Kidney (tissue), 22 donors: ENCODE measurements at places on chromosomes 7 and 10. TPM values are rescaled to one million over a fixed set of nuclear protein-coding genes. Genes with fewer than 3 reads are reported as not detected.

Gene CFAP70
- total RNA-seq, result 6.0 TPM

Gene OR2A42
- 0.06 TPM for total RNA-seq

Gene NPTX2
- 2.0 TPM for total RNA-seq

Gene MOGAT3
- total RNA-seq, result 0.25 TPM

Gene ADRB1
- total RNA-seq, result 0.72 TPM

Gene SLC29A4
- total RNA-seq, result 3.4 TPM

Gene SH2B2
- 11.0 TPM for total RNA-seq

Gene IRF5
- 27.1 TPM for total RNA-seq

Gene SNX13
- 57.0 TPM for total RNA-seq

- DNase-seq, result no peak
Measured at GRCh38 chr10:8640878-8641277, 586.4 kb downstream of the GATA3 start.

DNA sequence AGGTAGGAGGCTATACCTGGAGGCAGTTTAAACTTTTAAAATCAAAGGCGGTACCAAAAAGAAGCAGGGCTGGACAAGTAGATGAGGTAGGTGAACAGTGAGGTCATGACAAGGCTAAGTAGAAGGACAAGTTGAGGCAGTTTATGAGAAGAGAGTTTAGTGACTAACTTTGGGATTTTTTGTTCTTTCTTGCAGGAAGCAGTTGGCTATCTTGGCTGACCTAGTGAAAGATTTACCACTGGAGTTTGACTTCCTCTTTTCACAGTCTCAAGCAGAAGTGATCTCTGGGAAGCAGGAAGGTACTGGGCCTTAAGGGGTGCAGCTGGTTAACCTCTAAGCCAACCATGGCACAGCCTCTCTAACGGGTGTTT lies 26.3 kb downstream of the ENTPD7 start:
- DNase-seq, result no peak

DNA sequence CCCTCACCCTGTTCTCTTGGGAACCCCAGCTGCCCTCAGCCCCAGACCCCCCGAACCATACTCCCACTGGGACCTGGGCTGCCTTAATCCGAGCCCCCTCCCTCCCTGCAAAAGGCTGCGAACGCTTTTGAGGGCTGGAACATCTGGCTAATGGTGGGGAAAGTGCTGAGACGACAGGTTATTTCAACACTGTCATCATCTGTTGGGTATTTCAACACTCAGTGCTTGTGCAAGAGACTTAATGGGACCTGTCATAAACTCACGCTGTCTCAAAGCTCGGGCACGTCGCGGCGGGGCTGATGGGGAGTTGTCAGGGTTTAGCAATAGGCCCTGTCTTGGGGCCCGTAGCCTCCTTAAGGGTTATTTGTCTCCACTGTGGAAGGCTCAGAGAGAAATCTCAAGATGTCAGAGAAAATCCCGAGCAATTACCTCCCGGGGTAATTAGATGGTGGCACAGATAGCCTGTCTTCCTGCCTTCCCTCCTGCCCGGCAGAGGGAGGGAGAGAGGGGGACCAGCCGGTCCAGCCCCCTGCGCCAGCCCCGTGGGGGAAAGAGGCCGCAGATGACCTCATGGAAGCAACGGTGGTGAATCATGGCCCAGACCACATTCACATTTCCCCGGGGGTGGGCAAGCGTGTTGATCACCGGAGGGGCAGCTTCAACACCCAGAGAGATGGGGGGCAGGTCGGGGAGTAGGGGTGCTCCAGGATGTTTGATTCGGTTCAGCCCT lies 88.7 kb upstream of the MYL10 start:
- no peak for DNase-seq

DNA sequence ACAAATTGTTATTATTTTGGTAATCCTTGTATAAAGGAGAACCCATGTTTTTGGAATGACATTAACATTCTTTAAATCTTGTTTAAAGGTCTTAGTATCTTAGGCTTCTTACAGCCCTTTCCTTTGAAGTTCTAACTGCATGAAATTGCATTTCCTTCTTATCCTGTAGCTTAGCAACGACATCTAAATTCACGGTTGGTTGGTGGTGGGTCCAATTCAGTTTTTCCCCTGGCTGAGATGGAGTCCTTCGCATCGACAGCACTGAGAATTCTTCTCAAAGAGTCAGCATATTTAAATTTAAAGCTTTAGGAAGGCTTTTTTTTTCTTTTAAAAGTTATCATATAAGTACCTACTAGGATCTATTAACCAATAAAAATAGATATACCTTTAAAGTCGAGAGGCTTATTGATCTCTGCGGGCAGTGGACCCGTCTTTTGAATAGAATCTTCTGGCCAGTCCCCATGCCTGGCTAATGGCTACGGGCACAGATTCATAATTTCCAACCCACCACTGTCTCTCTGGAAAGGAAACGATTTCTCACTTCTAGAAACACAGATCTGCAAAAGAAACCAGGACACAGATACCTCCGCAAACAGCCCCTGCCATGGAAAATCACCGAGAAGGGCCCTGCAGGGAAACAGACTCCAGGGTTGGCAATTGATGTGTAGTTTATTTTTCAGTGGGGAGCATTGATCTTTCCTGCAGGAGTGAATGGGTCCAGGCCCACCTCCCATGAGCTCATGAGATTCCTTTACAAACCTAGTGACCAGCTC lies 63.4 kb downstream of the RAMP3 start:
- no peak for DNase-seq

- no peak for DNase-seq
Measured at GRCh38 chr10:5609952-5610616, 56.3 kb downstream of the ASB13 start.

DNA sequence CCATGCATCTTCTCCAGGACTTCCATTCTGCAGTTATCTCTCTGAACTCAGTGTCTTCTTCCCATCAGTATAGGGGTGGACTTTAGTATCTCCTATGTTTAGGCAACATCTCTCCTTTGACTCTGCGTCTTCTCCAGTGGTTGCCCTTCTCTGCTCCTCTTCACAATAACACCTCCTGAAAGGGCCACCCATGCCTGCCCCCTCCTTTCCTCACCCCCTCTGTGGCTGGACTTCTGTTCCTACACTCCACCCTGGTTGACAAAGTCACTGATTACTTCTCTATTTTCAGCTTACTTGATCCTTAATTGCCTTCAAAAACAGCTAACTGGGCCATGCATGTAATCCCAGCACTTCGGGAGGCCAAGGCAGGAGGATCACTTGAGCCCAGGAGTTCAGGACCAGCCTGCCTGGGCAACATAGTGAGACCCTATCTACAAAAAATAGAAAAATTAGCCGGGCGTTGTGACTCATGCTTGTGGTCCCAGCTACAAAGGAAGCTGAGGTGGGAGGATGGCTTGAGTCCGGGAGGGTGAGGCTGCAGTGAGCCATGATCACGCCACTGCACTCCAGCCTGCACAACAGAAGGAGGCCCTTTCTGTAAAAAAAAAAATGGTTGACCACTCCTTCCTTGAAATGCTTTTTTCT lies 13.7 kb downstream of the SRGN start:
- no peak for DNase-seq

GRCh38 chr7:104272767-104273384 lies 55.5 kb upstream of the LHFPL3 start:
- no peak for DNase-seq
